A549 treated with AZD2906 at 1 μM for 4 hours (cell line): ENCODE measurements at places on chromosomes 3 and 15. TPM values are rescaled to one million over a fixed set of nuclear protein-coding genes. Genes with fewer than 3 reads are reported as not detected.

SNTN gene
- not detected in 5 replicates for total RNA-seq

SRGAP3 gene
- total RNA-seq: 0.65 to 1.4 TPM (median 0.92 TPM) in 5 replicates

SLC28A2 gene
- total RNA-seq: 0.03 to 0.05 TPM in 2 of 5 replicates, not detected in the others

EPB42 gene
- not detected in 5 replicates for total RNA-seq

PRSS50 gene
- not detected in 5 replicates for total RNA-seq

DUOXA2 gene
- not detected in 5 replicates for total RNA-seq

FANCD2OS gene
- not detected in 5 replicates for total RNA-seq

PLS1 gene
- total RNA-seq: 8.4 to 11.1 TPM (median 9.6 TPM) in 5 replicates
